ENCODE measurements at places on chromosomes 2 and 18.

GRCh38 chr2:70962885-70963878 is 15.2 kb upstream of the ANKRD53 start:
- DNase-seq = no peak

- DNase-seq = no peak
Measured at GRCh38 chr2:112021781-112022231, 33.3 kb upstream of the TMEM87B start.

DNA sequence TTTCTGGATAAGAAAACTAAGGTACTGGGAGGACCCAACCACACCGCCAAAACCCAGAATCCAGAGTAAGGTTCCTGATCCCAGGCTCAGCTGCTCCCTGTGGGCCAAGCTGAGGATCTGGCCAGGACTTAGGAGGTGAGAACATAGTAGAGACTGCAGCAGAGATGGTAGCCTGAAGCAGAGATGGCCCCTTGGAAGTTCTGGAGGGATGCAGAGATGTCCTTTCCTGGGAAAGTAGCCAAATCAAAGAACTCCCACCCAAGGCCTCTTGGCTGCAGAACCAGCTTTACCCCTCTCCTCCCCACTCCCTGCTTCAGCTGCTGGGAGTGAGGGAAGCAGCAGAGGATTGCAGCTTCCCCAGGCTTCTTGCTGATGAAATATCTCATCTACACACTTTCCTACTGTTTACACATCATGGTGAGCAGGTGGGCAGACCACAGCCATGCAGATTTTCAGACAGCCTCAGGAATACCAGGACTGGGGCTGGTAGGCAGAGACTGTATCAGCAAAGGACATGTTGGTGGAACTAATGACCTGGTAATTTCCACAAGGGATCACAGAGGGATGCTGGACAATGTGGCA is 32.7 kb downstream of the TMEM17 start:
- DNase-seq = no peak

- DNase-seq = no peak
Measured at GRCh38 chr2:233439191-233439590, 84.9 kb downstream of the DGKD start.

GRCh38 chr18:76589316-76589715 is 94.3 kb upstream of the ZNF516 start:
- DNase-seq = no peak

DNA sequence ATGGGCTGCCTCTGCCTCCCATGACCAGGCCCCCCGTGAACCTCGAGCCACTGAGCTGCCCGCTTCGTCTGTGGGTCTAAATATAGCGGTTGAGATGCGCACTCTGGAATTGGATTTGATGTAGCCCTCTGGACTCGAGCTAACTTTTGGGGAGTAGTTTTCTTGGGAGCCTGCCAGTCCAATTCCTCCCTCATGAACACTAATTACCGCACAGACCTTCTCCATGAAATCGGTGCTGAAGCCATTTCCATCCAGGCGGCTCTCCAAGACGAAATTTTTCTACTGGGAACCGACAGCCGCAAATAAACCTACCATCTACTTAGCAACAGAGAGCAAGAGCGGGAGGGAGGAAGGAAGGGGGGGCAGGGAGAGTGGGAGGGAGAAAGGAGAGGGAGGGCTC is 63.6 kb downstream of the CELF4 start:
- no peak for DNase-seq

GRCh38 chr18:8519102-8519501 is 90.1 kb upstream of the RAB12 start:
- no peak for DNase-seq

DNA sequence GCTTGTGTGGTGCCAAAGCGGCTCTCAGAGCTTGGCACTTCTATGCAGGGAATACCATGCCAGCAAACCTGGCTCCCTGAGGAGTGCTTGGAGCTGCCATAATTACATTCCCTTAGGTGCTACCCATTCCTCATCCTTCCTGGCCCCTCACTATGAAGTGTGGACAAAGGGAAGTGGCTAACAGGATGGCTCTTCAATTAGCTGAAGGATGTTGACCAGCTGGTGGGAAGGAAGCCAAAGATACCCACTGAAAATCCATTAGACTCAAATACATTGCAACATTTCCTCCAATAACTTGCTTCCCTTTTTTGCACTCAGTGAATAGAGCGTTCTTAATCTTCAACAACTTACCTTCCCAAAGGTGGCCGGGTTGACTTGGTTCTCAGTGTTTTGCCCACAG is 8.5 kb downstream of the RFX8 start:
- no peak for DNase-seq

GRCh38 chr2:217743407-217743806 is 259.4 kb downstream of the TNS1 start:
- DNase-seq = no peak

DNA sequence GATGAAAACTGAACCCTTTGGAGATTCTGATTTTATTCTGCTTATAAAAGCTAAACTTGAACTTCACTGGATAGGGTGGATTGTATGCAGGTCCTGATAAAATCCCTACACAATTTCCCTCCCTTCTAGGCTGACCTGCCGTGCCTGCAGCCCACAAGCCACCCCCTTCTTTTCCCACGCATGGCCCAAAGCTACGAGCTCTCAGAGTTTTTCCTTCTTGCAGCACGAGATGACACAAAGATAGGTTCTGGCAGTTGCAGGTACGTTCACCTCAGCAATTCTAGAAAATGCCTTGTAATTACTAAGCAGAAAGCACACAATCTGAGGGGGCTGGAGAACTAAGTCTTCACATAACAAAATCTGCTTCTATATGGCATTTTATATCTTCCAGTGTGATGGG is 110.6 kb upstream of the ATP8B1 start:
- no peak for DNase-seq

DNA sequence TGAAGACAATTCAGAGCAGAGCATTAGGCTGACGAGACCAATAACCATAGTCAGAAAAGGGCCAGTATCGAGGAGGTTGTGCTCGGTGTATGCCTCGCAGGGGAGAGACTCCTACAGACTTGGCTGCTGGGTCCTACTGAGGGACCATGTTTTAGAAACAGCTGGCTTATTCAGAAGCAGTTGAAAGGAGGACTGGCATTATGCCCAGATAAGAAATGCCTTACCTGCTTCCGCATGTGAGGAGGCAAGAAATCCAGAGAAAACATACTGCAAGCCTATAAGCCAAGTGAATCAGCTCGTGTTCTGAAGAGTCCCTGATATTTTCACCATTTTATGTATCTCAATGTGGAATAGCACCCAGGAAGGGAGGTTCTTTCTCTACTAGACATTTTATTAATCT is 434.7 kb downstream of the GRB14 start:
- DNase-seq = no peak

DNA sequence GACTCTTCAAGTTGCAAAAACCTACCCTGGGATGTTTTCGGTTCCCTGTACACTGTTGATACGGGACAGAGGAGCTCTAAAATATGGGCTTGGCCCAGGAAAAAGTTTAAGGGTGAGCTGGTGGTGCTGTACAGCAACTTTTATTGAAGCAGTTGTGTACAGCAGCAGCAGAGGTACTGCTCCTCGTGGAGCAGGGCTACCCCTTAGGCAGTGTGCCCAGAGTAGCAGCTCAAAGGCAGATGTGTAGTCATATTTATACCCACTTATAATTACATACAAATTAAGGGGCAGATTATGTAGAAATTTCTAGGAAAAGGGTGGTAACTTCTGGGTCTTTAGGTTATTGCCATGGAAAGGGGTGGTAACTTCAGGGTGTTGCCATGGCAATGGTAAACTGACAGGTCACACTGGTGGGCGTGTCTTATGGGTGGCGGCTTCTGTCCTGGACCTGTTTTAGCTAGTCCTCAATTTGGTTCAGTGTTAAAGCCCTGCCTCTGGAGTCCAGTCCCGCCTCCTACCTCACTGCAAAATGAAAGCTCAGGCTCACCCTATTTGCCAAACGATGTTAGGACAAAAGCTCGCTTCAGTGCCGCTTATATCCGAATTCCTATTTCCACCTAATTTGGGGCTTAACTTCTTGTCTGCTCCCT is 203.2 kb downstream of the ETAA1 start:
- DNase-seq = no peak

DNA sequence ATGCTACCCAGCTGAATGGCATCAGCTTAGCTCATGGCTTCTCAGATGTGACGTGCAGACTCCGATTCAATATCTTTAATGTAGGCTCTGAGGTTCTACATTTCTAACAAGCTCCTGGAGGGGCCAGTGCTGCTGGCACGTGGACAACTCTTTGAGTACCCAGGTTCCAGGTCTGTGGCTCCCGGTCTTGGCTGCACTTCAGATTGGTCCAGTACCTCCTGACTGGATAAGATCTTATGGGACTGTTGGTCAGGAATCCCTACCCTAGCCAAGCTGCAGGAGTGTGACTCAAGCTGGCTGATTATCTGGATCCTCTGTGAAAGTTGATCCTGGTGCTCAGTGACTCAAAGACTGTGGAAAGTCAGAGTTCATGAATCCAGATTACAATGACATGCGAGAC is 222.1 kb downstream of the ANKRD30B start:
- no peak for DNase-seq
